ENCODE measurements at places on chromosomes 1 and 21.

DNA sequence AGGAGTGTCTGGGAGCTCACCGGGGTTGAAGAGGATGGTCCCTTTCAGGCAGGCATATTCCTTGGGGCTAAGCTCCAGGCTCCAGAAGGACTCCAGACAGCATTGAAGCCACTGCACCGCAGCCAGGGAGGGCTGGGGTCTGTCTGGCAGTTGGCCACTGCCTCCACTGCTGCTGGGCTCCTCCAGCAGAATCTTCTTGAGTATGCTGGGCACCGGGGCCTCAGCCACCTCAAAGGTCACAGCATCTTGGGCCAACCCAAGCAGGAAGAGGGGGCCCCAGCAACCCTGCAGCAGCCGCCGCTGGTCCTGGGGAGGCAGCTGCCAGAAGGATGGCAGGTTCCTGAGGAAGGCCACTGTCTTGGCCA is 404 bp downstream of the NR0B2 start:
- DNase-seq: no peak

- no peak for DNase-seq
These were observed 19.8 kb upstream of the BOLA1 start for GRCh38 chr1:149879556-149879955.

DNA sequence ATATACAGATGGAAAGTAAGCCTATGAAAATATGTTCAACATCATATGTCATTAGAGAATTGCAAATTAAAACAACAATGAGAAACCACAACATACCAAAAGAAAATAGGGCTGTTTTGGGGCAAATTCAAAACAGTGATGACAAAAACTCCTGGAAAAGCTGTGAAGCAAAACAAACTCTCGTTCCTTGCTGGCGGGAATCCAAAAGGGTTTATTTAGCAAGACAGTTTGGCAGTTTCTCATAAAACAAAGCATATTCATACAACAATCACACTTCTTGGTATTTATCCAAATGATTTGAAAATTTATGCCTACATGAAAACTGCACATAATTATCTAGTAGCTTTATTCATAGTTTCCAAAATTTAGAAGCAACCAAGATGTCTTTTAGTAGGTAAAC is 44.4 kb downstream of the COL11A1 start:
- no peak for DNase-seq

DNA sequence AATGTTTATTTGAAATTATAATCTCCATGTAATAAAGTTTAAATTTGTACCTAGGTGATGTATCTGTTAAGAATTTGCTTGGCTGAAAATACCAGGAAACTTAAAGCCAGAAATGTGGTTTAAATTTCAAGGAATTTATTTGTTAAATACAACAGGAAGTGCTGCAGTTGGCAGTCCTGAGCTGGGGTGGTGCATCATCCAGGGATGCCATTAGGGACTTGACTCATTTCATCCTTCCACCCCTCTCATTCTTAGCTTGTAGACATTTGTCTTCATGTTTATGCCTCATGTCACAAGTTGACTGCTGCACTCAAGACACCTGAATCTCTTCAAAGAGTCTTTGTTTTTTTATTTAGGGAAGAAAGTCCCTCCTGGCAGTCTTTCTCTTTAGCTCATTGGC is 175.9 kb downstream of the LHX8 start:
- DNase-seq: no peak

DNA sequence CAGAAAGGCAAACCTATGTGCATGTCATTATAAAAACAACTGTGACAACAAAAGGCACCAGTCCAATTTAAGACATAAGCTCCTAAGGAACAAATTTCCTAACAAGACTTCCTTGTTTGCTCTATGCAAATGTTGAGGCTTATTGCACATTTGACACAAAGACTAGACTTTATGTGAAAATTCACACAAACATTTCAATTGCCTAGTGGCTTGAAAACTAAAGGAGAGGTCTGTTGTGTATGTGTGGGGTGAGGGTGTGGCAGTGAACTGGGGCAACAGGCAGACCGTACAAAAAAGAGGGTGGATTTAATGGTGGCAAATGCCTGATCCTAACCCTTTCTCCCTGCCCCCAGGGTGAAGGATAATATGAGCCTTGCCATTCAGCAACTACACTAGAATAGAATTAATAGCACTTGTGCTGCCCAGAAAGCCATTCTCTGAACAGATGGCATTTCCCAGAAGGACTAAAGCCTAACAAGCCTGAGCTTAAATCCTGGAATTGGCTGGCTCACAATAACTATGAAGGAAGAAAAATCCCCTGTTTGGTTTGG is 73.9 kb downstream of the GLUL start:
- peak; percentile 10 for DNase-seq

- DNase-seq: no peak
These were observed 80.2 kb upstream of the GREM2 start for GRCh38 chr1:240691909-240692705.

- DNase-seq: peak; percentile 96
These were observed at the start of gene AIM2 for GRCh38 chr1:159076438-159077119. Gene AIM2 (minus strand): TSS chr1:159076766. CDS start chr1:159073499, 3,267 bp downstream.

DNA sequence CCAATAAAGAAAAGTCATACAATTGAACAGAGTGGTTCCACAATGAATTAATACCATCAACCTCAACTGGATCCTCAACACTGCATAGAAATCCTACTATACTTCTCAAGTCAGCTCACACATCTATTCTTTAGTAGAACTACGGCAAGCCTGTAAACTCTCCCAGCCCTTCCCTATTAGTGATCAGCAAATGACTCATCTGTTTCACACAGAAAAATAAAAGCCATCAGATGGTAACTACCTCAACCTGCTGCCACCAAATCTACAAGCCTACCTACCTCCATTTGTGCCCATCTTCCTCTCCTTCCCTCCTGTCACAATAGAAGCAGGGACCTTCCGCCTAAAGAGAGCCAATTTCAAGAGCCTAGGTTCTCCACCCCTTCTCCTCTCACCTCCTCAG is 63.6 kb downstream of the DMAP1 start:
- no peak for DNase-seq

DNA sequence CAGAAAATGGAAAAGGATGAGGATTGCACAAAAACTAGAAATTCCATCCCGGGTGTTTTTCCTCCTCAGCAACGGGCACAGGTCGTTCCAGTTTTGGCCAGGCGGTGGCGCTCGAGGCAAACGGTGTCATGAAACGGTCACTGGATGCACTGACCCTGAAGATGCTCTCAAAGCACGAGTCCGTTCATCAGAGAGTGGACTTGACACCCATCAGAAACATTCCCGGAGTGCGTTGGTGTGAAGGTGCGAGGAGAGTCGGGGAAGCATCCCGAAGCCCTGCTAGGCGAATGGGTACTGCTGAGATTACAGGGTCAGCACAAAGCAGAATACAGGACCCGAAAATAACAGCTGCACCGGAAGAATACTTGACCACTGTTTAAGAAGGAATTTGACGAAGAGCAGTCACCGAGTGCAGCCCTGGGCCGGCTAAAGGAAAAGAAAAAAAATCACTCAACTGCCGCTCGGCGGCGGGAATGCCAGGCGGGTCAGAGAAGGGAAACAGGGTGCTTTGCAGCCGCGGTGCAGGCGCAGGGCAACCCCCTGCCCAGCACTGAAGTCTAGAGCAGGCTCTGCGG is 71.7 kb upstream of the ETS2 start:
- DNase-seq: peak; percentile 65

DNA sequence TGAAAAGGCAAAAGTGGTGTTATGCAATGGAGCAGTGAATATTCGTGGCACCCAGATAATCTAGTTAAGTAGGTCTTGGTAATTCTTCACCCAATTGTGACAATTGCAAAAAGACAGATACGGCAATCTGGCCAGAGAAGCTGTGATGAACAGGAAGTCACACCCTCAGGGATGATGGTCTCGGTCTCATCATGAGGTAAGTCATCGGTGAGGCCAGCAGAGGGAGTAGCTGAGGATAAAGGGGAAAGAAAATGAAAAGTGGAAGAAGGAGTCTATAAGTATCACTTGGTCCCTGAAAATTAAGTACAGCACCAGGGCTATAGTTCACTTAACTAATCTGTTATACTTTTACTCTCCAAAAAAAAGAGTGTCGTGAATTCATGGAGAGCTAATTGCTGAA is 258.8 kb upstream of the NCAM2 start:
- peak; percentile 44 for DNase-seq

DNA sequence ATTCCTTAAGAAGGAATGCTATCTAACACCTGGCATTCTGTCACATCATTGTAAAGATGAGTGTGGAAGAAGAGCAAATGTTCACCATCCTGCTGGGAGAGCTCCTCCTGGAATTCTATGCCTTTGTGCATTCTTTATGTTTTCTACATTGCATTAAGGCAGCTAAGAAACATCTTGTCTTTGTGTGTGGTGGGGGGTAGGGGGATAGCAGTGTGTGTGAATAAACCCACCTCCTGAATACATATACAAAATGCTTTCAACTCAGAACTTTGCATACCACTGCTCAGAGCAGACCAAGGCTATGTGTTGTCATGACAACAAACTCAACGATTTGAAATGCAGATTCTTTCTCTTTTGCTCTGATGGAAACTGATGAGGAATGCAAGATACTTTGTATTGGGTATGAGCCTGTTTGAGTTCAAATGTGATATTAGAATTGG is 193.6 kb upstream of the KAZN start:
- no peak for DNase-seq

- no peak for DNase-seq
These were observed 11.9 kb downstream of the KRTAP10-1 start for GRCh38 chr21:44527983-44528633.

DNA sequence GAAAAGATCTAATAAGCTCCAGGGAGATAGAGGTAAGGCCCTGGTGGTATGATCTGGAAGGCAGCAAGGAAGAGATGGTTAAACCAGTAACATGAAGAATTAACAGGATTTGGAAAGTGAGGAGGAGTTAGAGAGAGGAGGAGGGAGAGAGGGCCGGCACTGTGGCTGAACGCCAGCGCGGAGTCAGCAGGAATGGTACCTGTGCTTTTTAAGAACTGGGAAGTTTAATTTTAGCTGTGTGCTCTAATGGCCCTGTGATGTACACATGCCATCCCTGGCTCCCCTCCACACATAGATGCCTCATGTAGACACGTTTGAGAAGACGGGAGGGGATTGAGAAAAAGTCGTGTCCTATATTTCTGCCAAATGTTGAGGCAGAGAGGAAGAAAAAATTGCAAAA is 13.8 kb upstream of the AVPR1B start:
- DNase-seq: no peak
